ENCODE measurements at places on chromosomes 1 and 21. TPM values are rescaled to one million over a fixed set of nuclear protein-coding genes. Genes with fewer than 3 reads are reported as not detected.

Gene C4BPA
- total RNA-seq, result 0.24 TPM

Gene NPPA
- total RNA-seq, result not detected

Gene IKBKE
- 14.2 TPM for total RNA-seq

Gene CLCA4
- 230 TPM for total RNA-seq

Gene LENEP
- total RNA-seq, result not detected

Gene DNAI4
- total RNA-seq, result 0.56 TPM

Gene MYOG
- not detected for total RNA-seq

Gene PADI2
- total RNA-seq, result 0.92 TPM

Gene RPE65
- total RNA-seq, result not detected

Gene SEC16B
- 1.4 TPM for total RNA-seq

Gene RRP1B
- 15.4 TPM for total RNA-seq

Gene TNFSF4
- 0.12 TPM for total RNA-seq

Gene SMPDL3B
- 1.8 TPM for total RNA-seq

Gene TP73
- 5.2 TPM for total RNA-seq

Gene C4BPB
- total RNA-seq, result not detected

Gene PLD5
- not detected for total RNA-seq

Gene PRDX6
- total RNA-seq, result 161 TPM

Gene ANKRD35
- 13.7 TPM for total RNA-seq

Gene DIRAS3
- total RNA-seq, result 2.2 TPM

Gene NR1I3
- total RNA-seq, result not detected

Gene TLR5
- 11.1 TPM for total RNA-seq

Gene WDR3
- 22.6 TPM for total RNA-seq

Gene LAD1
- total RNA-seq, result 328 TPM

Gene SLC2A1
- total RNA-seq, result 243 TPM

Gene ATP6V1G3
- not detected for total RNA-seq

Gene SFT2D2
- 46.9 TPM for total RNA-seq

Gene ZMYM1
- 17.5 TPM for total RNA-seq

Gene SPRR5
- 3.5 TPM for total RNA-seq

Gene RAP1GAP
- 3.0 TPM for total RNA-seq

Gene EVA1C
- total RNA-seq, result 23.8 TPM

Gene HOOK1
- total RNA-seq, result 31.4 TPM

Gene VAMP3
- 76.0 TPM for total RNA-seq

Gene OR2T35
- total RNA-seq, result not detected

Gene ANGPTL7
- total RNA-seq, result not detected

Gene KRTAP19-3
- total RNA-seq, result not detected

Gene GJB3
- total RNA-seq, result 61.7 TPM

Gene CNR2
- total RNA-seq, result 0.12 TPM

Gene SUSD4
- 42.2 TPM for total RNA-seq

Gene SERINC2
- total RNA-seq, result 109 TPM

Gene FCRL2
- total RNA-seq, result 0.56 TPM

Gene PRR9
- total RNA-seq, result not detected

Gene KIAA1614
- 0.36 TPM for total RNA-seq

Gene SRSF4
- 47.6 TPM for total RNA-seq

Gene CRYAA
- not detected for total RNA-seq

Gene CAMK2N1
- 7.7 TPM for total RNA-seq
